ENCODE measurements at places on chromosomes 3 and 15. TPM values are rescaled to one million over a fixed set of nuclear protein-coding genes. Genes with fewer than 3 reads are reported as not detected.
A peak's percentile ranks its signal among the peaks of the same experiment; 100 is the strongest.

Gene CYP8B1
- not detected for total RNA-seq

Gene HTR3E
- not detected for total RNA-seq

Gene CHRD
- 47.1 TPM for total RNA-seq

Gene LRRC15
- not detected for total RNA-seq

Gene SLC51A
- total RNA-seq, result not detected

Gene LRRC2
- total RNA-seq, result not detected

Gene SLC28A1
- 0.25 TPM for total RNA-seq

DNA sequence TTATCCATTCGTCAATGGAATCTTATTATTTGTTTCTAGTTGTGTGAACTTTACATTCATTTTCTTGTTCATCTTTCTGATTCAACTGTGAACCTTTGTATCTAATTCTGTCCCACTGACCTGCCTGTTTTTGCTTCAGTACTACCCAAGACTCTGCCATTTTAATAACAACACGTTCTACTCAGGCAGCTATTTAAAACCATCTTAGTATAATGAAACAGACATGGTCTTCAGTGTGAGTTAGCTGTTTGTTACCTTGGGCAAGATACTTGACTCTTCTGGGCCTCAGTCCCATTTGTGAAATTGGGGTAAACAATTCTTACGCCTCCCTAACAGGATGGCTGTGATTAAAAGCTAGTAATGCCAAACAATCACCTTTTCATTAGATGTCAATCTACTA, 1.6 kb downstream of the BTBD1 start:
- DNase-seq, result no peak
- no peaks in the 10 kb centered on the region for H3K36me3 ChIP-seq
- H3K27ac ChIP-seq, result peak overlapping the region; percentile 6
- no peaks in the 10 kb centered on the region for H3K27me3 ChIP-seq
- peaks cover 5% of the 10 kb centered on the region for H3K4me1 ChIP-seq

DNA sequence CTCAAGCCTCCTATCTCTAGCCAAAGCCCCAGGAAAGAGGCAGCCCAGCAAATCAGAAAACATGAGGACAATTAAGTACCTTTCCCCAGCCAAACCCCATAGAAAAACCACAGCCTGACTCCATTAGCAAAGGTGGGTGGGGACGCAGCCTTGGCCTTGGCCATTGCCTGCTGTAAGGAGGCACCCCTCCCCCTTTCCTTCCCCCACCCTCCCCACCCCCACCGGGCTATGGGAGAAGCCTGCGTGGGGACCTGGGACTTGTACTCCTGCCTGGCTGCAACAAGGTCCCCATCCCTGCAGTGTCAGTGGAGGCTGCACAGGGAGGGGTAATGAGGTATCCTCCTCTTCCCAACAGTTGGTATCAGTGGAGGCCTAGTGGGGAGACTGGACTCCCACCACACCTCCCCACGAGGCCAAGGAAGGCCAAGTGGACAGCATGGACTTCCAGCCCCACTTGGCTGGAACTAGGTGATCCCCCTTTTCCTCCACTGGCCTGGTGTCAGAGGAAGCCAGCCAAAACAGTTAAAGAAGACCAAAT, 20.5 kb downstream of the PRR23E start:
- H3K36me3 ChIP-seq, result no peaks in the 10 kb centered on the region
- no peak overlapping the region for H3K4me3 ChIP-seq
- peaks cover 5% of the 10 kb centered on the region for H3K27me3 ChIP-seq

DNA sequence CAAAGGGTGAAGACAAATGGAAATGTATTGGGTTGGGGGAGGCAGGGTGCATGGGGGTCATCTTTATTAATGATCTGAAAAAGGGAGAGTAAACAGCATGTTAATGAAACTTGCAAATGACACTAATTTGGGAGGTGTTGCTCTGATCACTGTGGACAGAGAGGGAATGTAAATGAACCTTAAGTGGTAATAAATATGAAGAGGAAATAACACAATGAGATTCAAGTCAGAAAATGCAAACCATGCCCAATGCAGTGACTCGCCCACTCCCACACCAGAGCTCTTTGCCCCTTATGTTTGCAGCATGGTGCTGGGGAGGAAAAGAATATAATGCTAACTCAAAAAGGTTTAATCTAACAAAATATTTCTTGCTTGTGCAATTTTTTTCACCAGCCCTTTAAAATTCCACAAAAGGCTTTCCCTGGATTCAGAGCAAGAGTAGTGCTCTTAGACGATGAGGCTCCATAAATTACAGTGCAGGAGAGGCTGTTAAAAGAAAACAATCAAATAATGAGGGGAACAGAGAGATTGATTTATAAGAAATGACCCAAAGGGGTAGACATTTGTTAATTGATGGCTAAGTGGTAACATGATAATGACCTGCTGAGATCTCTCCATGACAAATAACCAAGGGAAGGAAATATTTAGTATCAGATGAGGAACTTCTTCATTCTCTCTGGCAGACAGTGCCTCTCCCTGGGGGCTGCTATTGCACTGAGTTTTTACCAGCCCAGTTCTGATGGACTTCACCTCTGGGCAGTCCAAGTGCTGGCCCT, 210.0 kb upstream of the PPP2R3A start:
- H3K36me3 ChIP-seq, result no peaks in the 10 kb centered on the region
- DNase-seq, result no peak
- no peaks in the 10 kb centered on the region for H3K27me3 ChIP-seq
- no peak overlapping the region for H3K27ac ChIP-seq

GRCh38 chr3:47410417-47410720, 29.5 kb downstream of the PTPN23 start:
- no peak overlapping the region for H3K27ac ChIP-seq
- H3K4me1 ChIP-seq, result peaks cover 5% of the 10 kb centered on the region
- no peak overlapping the region for H3K4me3 ChIP-seq

GRCh38 chr3:49554633-49555265, 472 bp downstream of the BSN start:
- peaks cover 46% of the 10 kb centered on the region for H3K4me1 ChIP-seq
- peak; percentile 65 for DNase-seq
- no peaks in the 10 kb centered on the region for H3K36me3 ChIP-seq

DNA sequence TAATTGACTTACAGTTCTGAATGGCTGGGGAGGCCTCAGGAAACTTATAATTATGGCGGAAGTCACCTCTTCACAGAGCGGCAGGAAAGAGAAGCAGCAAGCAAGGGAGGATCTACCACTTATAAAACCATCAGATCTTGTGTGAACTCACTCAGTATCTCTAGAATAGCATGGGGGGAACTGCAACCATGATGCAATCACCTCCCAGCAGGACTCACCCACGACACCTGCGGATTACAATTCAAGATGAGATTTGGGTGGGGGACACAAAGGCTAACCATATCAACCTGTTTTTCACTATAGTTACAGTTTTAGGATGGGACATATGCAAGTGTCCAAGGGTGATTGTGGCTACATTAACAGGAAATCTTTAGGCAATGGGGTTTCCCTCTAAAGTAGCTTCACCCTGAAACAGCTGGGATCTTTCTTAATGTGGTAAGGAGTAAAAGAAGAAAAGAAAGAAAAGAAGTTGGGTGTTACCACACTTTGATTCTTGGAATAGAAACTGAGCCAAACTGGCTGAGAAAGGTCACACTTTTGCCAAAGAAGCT, 453.8 kb downstream of the OTOL1 start:
- no peaks in the 10 kb centered on the region for H3K4me1 ChIP-seq
- DNase-seq, result no peak
- no peak overlapping the region for H3K4me3 ChIP-seq
- H3K27ac ChIP-seq, result no peak overlapping the region

GRCh38 chr3:195086885-195087284, 184.1 kb downstream of the XXYLT1 start:
- no peak overlapping the region for H3K4me3 ChIP-seq
- no peaks in the 10 kb centered on the region for H3K36me3 ChIP-seq
- peak overlapping the region; percentile 82 for H3K27ac ChIP-seq
- no peak for DNase-seq
- H3K27me3 ChIP-seq, result peaks cover 16% of the 10 kb centered on the region

DNA sequence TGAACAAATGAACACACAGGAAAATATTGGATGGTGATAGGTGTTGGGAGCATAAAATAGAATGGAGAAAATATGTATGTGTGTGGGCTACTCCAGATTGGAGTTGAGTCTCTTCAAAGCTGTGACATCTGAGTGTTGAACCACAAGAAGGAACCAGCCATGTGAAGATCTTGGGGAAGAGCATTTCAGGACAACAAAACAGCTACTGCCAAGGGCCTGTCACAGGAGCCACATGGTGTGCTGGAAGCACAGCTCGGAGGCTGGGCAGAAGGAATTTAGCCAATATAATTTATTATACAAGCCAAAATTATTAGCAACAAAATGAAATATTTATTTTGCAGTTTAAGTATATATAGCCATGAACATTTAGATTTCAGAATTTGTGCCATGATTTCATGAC, 108.3 kb upstream of the FGF7 start:
- H3K4me1 ChIP-seq, result peaks cover 3% of the 10 kb centered on the region
- H3K36me3 ChIP-seq, result no peaks in the 10 kb centered on the region
- H3K4me3 ChIP-seq, result no peak overlapping the region
- DNase-seq, result no peak
- H3K27ac ChIP-seq, result no peak overlapping the region

GRCh38 chr3:151962352-151962751, 88.9 kb downstream of the SUCNR1 start:
- H3K36me3 ChIP-seq, result no peaks in the 10 kb centered on the region
- no peak for DNase-seq
- no peaks in the 10 kb centered on the region for H3K27me3 ChIP-seq
- no peak overlapping the region for H3K4me3 ChIP-seq
- H3K27ac ChIP-seq, result no peak overlapping the region
- H3K4me1 ChIP-seq, result peaks cover 6% of the 10 kb centered on the region

- H3K27me3 ChIP-seq, result no peaks in the 10 kb centered on the region
- no peaks in the 10 kb centered on the region for H3K36me3 ChIP-seq
- H3K27ac ChIP-seq, result no peak overlapping the region
- H3K4me1 ChIP-seq, result no peaks in the 10 kb centered on the region
Measured at GRCh38 chr3:33624756-33625155, 93.3 kb downstream of the CLASP2 start.

GRCh38 chr3:59467476-59467875, 417.7 kb upstream of the CFAP20DC start:
- no peak overlapping the region for H3K27ac ChIP-seq
- H3K4me1 ChIP-seq, result peaks cover 5% of the 10 kb centered on the region
- H3K4me3 ChIP-seq, result no peak overlapping the region
- DNase-seq, result no peak
